Activated CD4-positive, alpha-beta T cell treated with anti-CD3 and anti-CD28 coated beads, Interleukin-2, amount 50 U/mL, for 48 hours (primary cell): ENCODE measurements at places on chromosomes 3 and 15.

- DNase-seq = peak; percentile 3
Measured at GRCh38 chr3:193190146-193190786, 50.8 kb upstream of the PLAAT1 start.

DNA sequence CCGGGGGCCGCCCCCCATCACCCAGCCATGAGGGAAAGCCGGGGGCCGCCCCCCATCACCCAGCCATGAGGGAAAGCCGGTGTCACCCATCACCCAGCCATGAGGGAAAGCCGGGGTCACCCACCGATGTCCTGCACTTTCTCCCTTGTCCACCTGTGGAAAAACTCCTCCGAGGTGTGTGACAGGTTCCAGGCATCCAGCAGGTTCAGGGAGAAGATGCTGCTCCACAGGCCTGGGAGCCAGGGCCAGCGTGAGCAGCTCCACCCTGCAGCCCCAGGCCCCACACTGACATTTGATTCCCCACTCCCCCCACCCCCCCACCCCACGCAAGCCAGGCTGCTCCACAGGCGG lies 15.5 kb upstream of the EHD4 start:
- no peak for DNase-seq

- DNase-seq = no peak
Measured at GRCh38 chr15:60009124-60009960, 5.2 kb downstream of the FOXB1 start.

GRCh38 chr3:16801698-16802097 lies 83.1 kb upstream of the PLCL2 start:
- DNase-seq = no peak

GRCh38 chr3:153232851-153233271 lies 70.8 kb downstream of the RAP2B start:
- DNase-seq = no peak

DNA sequence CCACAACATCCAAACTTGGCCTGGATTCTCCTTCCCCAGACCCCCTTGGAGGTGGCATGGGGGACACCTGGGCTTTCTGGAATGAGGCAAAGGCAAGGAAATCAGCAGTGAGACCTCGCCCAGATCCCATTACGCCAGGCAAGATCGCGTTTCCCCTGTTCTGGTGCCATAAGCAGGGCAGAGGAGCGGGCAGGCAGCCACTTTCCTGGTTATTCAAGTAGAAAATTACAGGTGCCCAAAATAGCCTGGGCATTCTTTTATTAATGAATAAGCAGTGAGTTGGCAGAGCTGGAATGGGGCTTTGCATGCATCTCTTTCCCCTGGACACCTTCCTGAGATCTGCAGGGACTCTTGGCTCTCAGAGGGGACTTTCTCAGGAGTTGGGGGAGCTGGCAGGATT lies 31.5 kb upstream of the FAM107A start:
- no peak for DNase-seq

DNA sequence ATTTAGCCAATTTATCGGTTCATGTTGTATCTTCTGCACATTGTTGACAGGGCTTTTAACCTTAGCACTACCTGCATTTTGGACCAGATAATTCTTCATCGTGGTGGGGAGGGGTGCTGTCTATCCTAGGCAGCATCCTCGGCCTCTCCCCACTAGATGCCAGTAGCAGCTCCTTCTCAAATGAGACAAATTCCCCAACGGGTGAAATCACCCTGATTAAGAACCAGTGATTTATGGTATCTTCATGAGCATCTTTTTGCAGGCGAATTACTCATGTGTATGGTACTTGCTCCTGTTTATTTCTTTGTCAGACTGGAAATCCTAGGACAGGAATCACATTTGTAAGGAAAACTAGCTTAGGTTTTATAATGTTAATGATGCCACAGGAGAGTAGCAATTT lies 68.0 kb downstream of the C3orf70 start:
- DNase-seq = no peak
